ENCODE measurements at places on chromosomes 3 and 15. TPM values are rescaled to one million over a fixed set of nuclear protein-coding genes. Genes with fewer than 3 reads are reported as not detected.

- no peak for DNase-seq
Observed at GRCh38 chr3:154801729-154802128, 278.4 kb upstream of the MME start.

DNA sequence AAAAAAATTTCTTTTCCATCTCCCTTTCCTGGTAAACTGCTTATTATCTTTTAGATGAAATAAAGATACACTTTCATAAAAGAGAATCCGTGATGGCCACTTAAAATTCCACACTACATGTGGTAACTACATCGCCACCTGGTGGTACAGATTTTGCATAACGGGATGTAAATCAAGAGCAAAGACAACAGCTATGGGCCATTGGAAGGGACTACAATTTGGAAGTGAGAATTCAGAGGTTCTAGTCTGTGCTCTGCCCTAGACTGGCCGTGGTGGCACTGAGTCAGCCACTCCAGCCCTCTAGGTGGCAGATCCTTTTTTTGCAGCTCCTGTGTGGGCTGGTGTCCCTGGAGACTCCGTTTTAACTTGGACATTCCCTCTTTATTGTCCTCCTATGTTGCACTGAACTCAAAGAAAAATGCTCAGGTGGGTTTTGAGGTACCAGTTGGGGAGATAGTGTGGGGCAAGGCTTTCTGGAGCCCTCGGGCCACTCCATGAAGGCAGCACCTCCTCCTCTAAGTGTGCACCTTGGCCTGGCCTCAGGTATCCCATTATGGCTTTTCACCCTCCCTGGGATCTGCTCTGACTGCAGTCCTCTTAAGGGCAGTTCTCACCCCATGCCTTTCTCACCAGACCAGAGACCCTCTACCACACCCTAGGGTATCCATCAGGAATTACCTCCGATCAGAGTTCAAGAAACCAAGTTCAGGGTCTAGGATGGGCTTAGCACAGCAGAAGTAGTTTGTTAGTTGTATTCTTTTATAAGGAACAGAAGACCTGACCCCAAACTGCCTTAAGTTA lies 54.9 kb downstream of the SPSB4 start:
- DNase-seq: peak; percentile 72

- DNase-seq: no peak
Observed at GRCh38 chr15:85318048-85318731, 62.2 kb upstream of the AKAP13 start.

The GTPBP8 gene
- total RNA-seq: 26.7 TPM

DNA sequence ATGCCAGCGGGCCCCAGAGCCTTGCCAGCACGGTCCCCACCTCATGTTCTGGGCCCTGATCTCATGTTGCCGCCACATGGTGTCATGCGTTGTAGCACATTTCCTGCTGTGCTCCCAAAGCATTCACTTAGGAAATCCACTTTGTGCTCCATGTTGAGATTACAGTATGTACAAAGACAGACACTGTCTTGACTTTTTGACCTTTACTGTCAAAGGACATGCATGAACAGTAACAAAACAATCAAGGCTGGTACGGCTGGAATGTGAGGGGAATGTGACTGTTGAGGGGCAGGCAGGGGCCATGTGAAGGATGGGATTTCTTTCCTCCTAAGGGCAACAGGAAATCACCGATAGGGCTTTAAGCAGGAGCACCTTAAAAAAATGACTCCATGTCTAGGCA lies 53.3 kb upstream of the RPL32 start:
- DNase-seq: no peak

DNA sequence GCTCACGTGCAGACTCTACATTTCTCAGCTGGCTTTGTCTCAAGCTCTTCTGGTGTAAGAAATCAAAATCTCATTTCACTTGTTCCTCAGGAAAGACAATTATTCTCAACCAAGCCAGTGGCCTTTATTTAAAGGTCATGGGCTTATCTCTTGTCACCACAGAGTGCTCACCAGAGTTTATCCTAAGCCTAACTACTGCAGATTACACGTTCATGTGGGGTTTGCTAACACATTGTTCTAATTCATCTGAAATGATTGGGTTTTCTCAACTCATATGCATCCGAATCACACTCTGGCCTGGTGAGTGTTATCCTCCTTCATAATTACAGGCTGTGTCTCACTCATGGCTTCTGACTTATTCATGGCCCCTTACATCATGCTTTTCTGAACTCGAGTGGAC lies 83.3 kb upstream of the TSC22D2 start:
- no peak for DNase-seq

The SLC24A5 gene
- total RNA-seq: not detected

GRCh38 chr15:101276501-101277037 lies 716 bp downstream of the SELENOS start:
- no peak for DNase-seq

DNA sequence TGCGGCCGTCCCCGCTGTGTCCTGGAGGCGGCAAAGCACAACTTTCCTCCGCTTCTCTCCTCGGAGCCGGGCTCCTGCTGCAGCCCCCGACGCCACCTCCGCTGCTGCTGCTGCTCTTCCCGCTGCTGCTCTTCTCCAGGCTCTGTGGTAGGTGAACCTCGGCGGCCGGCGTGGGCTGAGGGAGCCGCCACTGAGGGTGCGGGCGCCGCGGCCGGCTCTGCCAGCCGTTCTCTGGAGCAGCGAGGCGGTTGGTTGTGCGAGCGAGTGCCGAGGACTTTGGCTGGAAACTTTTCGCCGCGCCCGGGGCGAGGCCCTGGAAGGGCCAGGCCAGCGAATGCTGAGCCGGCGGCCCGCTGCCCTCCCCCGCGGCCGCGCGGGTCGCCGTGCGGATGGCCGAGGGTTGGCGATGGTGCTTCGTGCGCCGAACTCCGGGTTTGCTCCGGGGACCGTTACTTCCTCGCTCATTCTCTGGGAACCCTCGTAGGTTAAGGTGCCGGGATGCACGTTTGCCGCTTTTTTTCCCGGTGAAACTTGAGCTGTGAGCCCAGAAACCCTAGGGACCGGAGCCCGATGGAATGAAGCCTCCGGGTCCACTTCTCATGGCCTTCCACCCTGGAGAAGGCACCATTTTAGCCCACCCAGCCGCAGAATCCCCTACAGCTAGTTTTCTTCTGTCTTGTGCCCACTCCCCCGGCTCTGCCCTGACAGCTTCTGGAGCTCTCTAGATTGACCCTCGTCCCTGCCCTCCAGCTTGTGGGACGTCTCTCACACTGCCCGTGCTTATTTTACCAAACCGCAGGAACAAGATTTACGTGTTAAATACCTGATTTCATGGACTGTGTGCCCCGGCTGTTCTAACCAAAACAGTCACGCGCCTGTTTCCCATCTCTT lies 660 bp downstream of the NECTIN3 start:
- DNase-seq: peak; percentile 28

DNA sequence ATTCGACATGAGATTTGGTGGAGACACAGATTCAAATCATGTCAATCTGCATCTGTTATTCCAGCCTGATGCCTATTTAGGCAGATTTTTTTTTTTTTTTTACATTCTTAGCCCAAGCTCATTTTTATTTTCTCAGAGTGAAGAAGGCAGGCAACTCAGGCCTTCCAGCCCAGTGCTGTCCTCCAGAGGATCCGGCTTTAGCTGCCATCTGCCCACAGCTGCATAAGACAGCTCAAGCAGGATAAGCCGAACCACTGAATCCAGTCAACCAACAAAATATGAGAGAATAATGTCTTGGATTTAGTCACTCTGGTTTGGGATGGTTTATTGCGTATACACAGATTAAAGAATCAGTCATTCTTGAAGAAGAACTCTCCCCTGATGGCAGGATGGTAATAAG lies 19.9 kb upstream of the COLQ start:
- no peak for DNase-seq

The NANOGP8 gene
- 0.34 TPM for total RNA-seq

DNA sequence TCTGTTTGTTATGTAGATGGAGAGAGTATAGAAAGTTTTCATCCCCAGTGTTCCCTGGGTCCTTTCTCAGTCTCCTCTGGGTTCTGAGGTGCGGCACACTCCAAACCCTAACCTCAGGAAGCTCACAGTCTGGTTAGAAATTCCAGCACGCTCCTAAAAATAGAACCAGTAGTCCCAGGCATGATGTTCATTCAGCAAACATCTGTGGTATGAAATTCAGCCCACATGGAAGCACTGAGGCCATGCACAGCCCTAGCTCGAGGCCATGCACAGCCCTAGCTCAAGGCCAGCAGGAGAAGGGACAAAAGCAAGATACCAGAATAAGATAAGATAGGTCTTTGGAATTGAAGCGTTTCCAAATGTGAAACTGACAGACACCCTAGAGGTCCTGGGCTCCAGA lies 82.3 kb upstream of the OXTR start:
- DNase-seq: no peak

GRCh38 chr3:81581966-81582599 lies 179.4 kb downstream of the GBE1 start:
- DNase-seq: peak; percentile 33

GRCh38 chr15:37019479-37020433 lies 80.6 kb downstream of the MEIS2 start:
- no peak for DNase-seq

DNA sequence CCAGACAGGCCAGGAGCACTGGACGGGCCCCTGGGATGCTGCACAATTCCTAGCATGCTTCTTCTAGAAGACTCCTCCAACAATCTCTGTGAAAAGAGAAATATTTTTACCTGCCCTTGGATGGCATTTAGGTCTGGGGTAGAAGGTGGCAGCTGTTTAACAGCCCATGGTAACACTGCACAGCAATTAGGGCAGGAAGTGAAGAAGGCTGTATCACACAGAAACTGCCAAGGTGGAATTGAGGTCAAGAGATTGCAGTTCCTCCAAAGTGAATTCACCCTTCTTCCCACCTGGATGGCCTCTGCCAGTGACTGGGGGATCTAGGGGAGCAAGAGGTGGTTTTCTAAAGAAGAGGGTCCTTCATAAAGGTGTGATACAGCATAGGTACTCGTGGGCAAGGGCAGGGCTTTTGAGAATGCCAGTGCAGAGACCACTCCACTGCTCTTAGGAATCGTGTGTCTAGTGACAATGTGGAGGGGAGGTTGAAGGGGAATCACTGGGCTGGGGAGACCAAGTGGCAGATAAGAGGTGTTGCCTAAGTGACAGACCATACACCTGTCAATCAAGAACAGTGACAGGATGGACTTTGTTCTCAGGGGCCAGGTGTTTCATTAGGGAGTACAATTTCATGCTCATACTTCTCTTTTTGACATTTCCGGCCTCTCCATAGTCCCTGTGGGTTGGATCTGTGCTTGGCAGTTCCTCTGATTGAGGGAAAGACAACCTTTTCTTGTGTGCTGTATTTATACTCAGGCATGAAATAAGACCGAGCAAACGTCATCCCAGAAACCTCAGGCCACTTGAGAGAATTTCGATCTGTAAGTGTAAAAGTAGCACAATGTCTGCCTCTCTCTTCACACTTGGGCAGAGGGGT lies 83.5 kb upstream of the BCL6 start:
- DNase-seq: no peak

The CHRNA7 gene
- total RNA-seq: 9.5 TPM

GRCh38 chr15:63109920-63110319 lies 11.7 kb upstream of the LACTB start:
- DNase-seq: no peak

DNA sequence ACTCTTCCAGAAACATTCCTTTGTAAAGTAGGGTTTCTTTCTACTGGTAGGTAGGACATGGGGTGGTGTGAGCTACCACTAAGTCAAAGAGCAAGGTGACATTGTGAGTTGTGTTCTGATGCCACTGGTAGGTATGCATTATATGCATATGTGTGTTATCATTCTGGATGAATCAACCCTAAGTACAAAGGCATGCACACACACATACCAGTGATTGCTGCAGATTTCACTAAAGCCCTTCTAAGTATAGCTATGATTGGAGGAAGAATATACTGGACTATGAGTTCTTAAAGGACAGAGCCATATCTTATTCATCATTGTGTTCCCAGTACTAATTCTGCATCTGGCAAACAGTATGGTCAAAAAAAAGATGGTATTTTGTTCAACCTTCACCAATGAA lies 646.0 kb downstream of the AGBL1 start:
- no peak for DNase-seq

DNA sequence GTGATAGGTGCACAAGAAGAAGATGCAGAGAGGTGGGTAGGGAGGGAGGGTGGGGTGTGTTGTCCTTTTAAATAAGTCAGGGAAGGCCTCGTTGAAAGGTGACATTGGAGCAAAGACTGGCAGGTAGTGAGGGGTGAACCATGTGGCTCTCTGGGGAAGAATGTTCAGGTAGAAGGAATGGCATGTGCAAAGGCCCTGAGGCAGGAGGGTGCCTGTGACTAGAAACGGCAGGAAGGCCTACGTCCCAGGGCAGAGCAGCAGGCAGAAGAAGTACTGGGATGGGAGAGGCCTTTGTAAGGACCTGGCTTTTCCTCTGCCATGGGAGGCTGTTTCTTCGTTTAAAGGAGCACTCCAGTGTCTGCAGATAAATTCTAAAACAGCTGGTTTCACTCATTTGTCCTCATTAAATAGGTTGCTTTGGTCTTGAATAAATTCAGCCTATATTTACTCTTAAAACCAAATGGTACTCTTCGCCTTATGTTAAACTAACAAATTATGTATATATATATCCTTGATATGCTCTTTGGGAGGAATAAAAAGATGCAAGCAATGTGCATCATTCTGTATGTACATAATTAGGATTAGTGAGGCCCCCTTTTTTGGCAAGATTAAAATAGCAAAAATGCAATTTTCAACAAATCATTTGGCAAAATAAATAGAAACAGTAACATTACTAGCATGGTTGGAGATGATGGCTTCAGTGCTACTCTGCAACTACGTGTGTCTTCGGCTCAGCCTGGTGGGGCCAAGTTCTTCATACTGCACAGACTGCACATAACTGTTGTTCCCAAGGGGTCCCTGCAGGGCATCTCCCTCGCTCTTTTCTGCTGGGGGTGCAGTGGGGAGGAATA lies 151.4 kb downstream of the KLF13 start:
- DNase-seq: no peak

The SNRK gene
- total RNA-seq: 21.4 TPM

DNA sequence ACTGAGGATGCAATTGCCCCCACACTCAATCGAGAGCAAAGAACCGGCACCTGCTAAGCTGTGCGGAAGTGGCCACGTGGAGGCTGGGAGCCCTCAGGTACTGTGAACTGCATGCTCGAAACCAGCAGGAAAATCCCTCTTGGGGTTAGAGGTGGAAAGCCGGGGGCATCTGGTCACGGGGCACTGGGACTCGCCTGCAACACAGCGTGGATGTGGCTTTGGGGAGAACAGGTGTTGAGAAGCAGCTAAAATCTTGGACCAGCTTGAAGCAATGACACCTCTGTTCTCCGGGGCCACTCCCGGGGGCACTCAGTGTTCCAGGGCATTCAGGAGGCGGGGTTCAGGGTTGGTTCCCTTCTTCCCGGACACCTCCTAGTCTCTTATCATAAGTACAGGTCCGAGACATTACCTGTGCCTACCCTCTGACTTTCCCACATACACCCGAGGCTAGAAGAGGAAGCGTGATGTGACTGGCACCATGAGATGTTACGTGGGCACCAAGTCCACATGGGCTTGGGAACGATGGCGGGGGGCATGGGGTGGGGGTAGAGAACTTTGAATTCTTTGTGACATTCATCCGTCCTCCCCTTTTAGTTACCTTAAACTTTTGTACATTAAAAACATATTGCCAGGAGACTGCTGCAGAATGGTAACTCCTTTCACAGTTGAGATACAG lies 172.0 kb downstream of the ADAMTS17 start:
- DNase-seq: no peak

Measured in neural crest cell (in vitro differentiated cells).